ENCODE measurements at places on chromosomes 16 and 17.

- no peak for DNase-seq
Observed at GRCh38 chr17:50638606-50638965, 3.9 kb downstream of the ABCC3 start.

DNA sequence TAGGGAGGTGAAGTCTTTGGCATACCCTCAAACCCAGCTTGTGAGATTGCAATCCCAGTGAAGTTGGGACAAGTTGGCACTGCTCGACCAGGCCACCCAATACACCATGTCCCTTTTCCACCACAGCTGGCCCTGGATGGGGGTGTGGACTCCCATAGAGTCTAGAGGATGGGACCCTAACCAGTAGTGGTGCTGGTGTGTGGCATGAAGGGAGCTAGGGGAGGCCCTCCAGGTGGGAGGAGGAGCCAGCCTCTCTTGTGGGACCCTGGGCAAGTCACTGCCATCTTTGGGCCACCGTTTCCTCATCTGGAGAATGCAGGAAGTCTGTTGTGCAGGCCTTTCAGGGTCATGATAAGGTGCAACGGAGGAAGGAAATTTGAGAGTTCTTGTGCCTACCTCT, 1854.9 kb downstream of the TP53TG3F start:
- no peak for DNase-seq

DNA sequence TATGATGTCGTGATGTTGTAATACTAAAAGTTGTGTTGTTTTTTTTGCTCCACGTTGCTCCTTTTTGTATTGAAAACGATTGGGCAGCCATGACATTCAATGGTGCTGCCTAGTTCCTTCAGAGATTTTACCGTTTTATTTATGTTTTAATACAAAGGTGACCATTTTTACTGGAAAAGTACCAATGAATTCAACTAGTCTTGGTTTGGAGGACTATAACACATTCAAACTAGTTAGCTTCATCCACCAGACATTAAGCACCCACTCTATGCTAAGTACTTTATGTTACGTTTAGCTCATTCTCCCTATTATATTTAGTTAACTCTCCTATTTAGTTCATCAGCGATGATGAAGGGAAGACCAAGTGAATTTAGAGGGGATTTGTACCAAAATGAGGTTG, 116.6 kb upstream of the TBX2 start:
- no peak for DNase-seq

DNA sequence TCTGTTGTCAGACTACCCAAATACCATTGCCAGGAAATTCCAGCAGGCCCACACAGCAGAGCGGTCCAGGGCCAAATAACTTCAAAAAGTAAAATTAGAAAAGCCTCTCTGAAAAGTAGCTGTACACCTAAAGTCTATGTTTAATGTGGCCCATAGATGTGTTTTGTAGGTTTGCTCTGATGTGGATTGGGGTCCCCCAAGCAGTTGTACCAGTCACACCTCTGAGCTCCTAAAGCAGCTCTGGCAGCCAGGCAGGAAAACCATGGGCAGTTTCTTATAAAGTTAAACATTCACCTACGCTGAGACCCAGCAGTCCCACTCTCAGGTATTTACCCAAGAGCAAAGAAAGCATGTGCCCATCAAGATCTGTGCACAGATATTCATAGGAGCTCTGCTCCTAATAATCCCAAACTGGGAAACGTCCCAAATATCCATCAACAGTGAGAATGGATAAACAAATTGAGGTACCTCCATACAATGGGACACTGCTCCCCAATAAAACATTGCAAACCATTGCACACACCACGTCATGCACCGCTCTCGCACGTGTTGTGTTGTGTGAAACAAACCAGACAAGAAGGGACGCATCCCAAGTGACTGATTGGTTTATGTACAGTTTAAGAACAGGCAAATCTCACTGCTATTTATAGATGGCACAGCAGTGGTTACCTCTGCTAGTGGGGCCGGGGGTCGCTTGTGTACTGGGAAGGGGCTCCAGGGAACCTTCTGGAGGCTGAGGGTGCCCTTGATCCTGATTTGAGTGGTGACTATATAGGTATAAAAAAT, 15.8 kb upstream of the PRM1 start:
- DNase-seq = no peak

DNA sequence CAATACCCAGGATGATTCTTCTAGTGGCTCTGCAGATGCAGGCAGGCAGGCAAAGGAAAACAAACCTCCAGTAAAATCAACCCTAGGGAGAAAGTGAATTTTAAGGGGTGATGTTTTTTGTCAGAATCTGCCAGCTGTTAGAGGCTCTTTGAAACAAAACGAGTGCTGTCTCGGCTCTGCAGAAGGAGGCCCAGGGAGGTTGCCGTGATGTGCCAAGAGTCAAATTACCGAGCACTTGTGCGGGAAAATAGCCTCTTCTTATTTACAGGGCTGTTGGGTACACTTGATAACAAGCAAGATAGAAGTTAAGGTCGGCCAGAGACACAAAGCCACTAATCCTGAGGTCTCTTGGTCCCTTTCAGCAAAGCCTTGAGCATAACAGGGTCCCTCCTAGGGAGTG, 68.9 kb upstream of the EEF2KMT start:
- DNase-seq = no peak

DNA sequence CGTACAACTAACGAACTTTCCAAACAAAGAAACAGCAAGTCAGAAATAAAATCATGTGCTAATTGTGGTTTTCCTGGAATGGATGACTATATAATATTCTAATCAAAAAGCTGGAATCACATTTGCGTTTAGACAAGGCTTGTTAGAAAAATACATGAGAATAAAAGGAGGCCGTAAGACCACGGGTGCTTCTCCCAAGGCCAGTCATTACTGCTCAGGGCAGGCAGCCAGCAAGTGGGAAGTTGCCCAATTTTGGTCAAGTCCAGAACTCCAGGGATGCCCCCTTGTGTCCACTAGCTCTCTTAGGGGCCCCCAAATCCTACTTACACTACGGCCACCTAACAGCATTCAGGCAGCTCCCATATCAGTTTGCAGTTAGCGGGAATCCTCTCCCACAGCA, 25.9 kb upstream of the LYRM9 start:
- DNase-seq = no peak

GRCh38 chr16:52526116-52526828, 20.7 kb downstream of the TOX3 start:
- DNase-seq = no peak

DNA sequence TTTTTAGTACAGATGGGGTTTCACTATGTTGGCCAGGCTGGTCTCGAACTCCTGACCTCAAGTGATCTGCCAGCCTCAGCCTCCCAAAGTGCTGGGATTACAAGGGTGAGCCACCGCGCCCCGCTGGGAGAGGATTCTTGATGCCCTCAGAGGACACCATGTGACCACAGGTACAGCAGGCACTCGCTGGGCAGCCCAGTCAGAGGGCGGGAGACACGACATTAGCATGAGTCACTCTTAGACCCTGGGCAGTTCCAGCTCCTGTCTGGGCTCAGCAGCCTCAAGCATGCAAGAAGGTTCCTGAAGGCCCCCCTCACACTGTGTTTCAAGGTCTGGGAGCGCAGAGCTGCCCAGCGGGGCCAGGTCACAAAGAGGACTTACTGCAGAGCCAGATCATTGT, 11.9 kb downstream of the STAC2 start:
- DNase-seq = no peak

DNA sequence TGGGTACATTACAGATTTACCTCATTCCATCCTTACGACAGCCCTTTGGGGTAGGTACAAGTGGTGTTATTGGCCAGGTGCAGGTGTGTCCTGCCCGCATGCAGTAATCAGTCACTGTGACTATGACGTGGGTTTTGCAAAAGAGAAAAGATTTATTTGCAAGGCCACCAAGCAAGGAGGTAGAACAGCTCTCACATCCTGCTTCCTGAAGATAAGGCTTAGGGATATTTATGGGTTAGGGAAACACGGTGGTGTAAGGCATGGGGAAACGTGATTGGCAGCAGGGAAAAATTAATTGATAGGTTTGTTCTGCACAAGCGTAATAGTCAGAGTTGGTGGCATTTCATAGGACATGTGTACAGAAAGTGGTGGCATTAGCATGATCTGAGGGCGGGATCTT, 214.8 kb downstream of the PARN start:
- DNase-seq = no peak

DNA sequence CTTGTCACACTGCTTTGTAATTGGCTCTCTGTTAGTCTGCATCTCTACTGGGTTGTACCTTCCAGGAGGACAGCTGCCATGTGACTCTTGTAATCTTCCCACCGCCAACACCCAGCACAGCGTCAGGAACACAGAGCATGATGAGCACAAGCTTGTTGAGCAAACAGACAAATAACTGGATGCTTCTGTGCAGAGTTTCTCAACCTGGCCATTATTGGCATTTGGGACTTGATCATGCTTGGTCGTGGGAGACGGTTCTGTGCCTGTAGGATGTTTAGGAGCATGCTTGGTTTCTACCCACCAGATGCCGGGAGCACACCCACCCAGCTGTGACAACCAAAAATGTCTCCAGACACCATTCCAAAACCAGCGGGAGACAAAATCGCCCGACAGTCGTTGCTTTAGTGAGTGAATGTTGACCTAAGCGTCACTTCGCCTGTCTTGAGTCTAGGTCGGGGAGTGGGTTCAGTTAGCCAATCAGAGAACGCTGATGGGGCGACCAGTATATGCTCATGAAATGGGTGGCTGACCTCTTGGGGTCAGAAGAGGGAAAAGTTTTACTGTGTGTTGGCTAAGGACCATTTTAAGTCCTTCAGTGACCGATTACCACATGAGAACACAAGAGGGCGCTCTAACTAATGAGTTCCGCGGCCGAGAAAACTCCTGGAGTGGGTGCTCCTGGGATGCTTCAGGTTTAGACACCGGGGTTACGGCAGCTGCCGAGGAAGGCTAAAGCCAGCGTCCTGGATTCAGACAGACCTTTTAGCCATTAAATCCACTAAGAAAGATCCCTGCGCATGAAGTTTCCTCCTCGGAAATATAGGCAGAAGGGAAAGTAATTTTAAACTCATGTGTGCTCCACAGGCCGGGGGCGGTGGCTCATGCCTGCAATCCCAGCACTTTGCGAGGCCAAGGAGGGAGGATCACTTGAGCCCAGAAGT, 57.8 kb upstream of the TEX2 start:
- DNase-seq = peak; percentile 29

GRCh38 chr17:60060474-60060873, 18.2 kb downstream of the HEATR6 start:
- DNase-seq = no peak

DNA sequence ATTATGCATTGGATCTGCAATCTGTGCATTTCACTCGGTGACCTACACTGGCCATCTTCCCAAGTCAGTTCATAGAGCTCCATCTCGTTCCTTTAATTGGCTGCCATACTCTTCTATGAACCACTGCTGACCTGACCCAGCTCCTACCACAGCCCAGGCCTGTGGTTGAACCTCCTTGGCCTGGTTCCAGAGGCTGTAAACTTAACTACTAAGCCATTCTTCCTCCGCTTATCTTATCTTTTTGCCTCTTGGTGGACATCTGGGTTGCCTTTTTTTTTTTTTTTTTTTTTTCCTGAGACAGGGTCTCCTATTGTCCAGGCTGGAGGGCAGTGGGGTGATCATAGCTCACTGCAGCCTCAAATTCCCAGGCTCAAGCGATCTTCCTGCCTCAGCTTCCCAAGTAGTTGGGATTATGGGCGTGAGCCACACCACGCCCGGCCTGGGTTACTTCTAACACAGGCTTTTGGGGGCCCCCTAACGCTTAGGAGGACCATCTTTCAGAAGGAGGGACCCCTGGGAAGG, 18.3 kb downstream of the COQ7 start:
- DNase-seq = no peak

- no peak for DNase-seq
Observed at GRCh38 chr16:27108826-27109665, 42.3 kb downstream of the C16orf82 start.

DNA sequence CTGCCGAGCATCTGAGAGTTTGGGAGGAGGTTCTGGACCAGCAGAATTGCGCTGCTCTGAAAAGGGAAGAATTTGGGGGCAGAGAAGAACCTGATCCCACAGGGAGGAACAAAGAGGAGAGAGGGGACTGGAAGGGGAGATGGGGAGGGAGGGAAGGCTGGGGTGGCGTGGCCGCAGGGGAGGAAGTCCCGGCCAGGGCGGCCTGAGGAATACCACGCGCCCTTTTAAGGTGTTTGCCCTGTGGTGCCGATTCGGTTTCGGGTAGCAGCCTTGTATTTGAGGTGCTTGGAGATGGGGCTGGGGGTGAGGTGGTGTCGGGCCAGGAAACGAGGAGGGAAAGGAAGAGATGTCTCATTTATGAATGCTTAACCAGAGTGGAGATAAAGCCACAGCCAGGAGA, 51.3 kb downstream of the AKAP1 start:
- DNase-seq = no peak

GRCh38 chr16:57941016-57941664, 29.8 kb downstream of the CNGB1 start:
- no peak for DNase-seq

- DNase-seq = no peak
Observed at GRCh38 chr17:83182620-83183101, 103.3 kb downstream of the METRNL start.

DNA sequence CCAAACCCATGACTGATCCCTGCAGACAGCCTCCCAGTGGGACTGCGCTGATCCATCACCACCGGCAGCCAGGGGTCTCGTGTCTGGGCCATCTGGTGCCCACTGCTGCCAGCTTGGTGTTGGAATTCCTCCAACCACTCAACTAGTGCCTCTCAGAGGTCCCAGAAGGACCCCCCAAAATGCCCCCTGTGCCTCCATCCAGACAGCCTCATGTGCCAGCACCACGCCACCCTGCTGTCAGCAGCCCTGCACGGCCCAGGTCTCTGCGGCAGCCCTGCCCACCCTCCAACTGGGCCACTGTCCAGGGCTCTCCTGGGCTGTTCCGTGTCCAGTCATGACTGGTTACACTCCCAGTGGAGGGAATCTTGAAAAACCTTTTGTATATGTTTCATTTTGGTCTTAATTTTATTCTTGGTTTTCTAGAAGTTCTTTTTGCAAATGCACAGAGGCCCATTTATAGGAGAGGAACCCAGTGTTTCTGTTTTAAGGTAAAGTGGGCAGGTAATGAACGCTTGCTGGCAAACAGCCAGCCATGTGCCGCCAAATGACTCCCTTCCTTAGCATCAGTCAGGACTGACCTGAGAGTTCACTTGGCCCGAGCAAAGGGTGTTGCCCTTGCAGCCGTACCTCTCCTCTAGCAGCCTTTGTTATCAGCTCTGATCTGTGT, 34.6 kb downstream of the GRIN2C start:
- DNase-seq = no peak

DNA sequence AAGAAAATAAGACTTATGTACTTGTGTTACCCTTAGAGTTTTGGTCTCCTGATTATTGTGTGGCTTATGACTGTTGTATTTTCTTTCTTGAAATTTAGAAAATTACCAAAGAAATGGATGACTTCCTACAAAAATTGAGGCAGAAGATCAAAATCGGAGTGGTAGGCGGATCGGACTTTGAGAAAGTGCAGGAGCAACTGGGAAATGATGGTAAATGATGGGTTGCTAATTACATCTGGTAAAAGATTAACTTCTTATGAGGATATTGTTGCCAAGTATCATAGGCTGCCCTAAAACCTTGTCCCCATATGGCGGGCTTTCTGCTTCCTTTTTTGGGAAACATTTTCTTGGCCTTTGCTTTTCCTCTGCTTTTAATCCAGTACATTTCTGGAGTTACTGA, 4.1 kb downstream of the PMM2 start:
- DNase-seq = no peak
